ENCODE measurements at places on chromosomes 16 and 17.

DNA sequence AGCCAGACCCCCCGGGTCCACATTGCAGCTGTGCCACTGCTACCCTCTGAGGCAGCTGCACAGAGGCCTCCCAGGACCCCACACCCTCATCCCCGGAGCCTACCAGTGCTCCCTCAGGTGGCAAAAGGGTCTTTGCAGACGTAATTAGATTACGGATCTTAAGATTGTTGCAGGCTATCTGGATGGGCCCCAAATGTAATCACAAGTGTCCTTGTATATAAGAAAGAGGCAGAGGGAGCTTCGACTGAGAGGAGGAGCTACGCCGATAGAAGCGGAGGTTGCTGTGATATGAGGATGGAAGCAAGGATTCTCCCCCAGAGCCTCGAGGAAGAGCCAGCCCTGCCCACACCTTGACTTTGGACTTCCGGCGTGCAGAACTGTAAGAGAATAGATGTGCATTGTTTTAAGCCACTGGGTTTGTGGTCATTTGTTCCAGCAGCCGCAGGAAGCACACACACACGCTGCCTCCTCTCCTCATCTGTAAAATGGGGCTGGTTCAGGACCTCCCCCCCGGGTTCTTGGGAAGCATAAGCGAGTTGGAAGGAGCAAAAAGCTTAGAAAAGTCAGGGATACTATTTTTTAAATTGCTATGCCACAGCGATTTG is 10.5 kb upstream of the RAI1 start:
- DNase-seq, result no peak

DNA sequence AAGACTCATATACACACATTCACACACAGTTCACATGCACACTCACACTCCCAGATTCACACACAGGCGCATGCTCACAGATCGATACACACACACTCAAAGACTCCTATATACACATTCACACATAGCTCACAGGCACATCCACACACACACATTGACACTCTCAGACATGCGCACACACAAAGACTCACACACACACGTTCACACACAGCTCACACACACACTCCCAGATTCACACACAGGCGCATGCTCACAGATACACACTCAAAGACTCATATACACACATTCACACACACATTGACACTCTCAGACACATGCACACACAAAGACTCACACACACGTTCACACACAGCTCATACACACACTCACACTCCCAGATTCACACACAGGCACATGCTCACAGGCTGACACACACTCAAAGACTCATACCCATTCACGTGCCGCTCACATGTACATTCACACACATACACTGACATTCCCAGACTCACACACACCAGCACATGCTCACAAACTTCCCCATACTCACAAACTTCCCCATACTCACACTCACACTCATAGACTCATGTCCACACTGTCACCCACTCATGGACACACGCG is 25.6 kb upstream of the KRT17 start:
- DNase-seq, result no peak

GRCh38 chr16:61659936-61660335 is 376.3 kb downstream of the CDH8 start:
- no peak for DNase-seq

DNA sequence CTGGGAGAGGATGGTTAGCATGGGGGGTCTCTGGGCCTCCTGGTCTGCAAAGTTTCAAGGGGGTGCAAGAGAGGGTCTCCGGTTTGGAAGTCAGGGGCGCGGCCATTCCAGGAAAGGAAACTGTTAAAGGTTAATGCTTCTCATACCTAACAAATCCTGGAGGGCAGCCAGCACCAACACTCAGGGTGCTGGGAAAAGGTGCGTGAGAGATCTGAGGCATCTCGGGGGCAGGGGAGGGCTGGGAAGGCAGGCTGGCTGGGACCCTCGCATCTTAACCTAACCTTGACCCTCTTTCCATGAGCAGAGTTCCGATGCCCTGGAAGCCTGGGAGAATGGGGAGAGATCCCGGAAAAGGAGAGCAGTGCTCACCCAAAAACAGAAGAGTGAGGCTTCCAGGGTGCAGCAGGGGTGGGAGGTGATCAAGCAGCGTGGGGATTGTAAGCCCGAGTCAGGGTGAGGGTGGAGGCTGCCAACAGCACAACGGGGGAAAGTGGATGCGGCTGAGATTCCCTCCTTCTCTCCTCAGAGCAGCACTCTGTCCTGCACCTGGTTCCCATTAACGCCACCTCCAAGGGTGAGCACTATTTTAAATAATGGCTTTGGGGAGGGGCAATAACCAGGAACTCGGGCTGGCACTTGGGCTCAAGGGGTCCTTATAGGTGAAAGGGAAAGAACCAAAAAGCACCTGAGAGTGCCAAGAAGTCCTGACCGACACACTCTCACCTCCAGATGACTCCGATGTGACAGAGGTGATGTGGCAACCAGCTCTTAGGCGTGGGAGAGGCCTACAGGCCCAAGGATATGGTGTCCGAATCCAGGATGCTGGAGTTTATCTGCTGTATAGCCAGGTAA is 996 bp downstream of the TNFSF13 start:
- DNase-seq, result no peak

DNA sequence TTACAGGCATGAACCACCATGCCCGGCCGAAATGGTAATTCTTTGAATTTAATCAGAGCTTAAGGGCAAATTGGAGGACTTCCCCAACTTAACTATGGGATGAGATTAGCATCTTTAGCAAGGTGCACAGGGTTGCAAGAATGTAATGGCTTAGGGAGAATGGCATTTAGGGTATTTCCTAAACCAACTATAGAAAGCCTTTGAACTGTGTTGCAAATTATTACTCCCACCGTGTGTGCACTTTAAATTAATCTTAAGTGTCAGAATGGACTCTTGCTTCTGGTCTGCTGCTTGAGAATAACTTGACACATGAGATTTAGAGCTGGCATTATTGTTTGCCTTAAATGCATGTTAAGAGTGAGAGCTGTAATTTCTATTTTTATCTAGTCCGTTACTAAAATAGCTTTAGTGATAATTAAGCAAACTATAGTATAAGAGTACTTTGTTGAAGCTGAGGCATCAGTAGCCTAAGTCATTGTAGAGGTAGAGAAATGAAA is 59.8 kb downstream of the TUBD1 start:
- no peak for DNase-seq

- DNase-seq, result no peak
Observed at GRCh38 chr16:88835383-88835782, 21.4 kb downstream of the GALNS start.

GRCh38 chr16:21600031-21600773 is 825 bp downstream of the METTL9 start:
- no peak for DNase-seq

GRCh38 chr16:87100306-87101058 is 216.7 kb downstream of the C16orf95 start:
- no peak for DNase-seq

DNA sequence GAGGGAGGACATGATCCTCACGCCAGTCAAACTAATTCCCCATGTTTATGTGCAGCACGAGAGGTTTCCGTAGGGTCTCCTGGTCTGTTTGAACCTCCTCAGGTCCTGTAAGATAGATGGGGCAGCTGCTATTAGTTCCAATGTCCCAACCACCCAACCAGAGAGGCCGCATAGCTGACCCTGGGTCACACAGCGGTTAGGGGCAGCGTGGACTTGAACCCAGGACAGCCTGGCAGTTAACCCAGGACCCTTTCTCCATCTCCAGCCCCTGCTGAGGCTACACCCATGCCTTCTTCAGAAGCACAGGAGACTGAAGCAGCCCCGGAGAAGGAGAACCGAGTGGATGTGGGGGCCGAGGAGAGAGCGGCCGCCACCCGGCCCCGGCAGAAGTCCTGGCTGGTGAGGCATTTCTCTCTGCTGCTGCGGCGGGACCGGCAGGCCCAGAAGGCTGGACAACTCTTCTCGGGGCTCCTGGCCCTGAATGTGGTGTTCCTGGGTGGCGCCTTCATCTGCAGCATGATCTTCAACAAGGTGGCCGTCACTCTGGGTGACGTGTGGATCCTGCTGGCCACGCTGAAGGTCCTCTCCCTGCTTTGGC is 5.5 kb downstream of the OTOP3 start:
- DNase-seq, result no peak

DNA sequence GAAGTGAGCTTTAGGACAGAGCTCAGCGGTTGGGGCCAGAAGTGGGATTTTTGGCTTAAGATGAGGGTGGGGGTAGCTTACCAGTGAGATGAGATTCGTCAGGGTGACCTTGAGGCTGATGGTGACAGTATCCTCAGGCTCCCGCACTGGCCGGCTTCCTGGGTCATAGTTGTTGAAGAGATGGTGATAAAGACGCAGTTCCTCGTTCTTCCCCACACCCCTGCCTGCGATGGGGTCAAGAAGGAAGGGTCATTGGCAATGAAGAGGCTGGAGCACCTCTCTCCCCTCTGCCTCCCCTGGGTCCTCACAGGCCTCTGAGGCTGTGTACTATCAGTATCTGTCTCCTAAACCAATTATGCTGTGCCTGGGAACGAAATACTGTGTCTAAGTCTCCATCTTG is 358 bp downstream of the CHRNE start:
- no peak for DNase-seq

- no peak for DNase-seq
Observed at GRCh38 chr16:10120953-10121352, 61.3 kb downstream of the GRIN2A start.
